ENCODE measurements at places on chromosomes 4 and X. TPM values are rescaled to one million over a fixed set of nuclear protein-coding genes. Genes with fewer than 3 reads are reported as not detected.

KCNE5 gene
- total RNA-seq = 10.8 TPM

ESX1 gene
- not detected for total RNA-seq

AKAP14 gene
- total RNA-seq = not detected

DDX53 gene
- total RNA-seq = not detected

VSIG1 gene
- 85.3 TPM for total RNA-seq

DNA sequence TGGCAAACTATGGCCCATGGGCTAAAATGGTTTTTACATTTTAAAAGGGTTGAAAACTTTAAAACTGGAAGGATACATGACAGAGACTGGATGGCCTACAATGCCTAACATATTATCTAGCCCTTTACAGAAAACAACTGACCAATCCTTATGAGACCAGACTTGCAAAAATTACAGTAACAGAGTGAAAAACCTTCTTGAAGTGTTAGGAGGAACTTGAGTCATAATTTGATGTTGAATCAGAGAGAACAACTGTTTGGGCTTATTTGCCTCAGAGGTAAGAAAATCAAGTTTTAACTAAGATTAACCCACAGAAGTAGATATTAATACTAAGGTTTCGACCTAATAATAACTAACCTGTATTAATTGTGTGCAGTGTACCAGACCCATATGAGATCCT lies 12.4 kb upstream of the NAP1L5 start:
- DNase-seq = no peak

DNA sequence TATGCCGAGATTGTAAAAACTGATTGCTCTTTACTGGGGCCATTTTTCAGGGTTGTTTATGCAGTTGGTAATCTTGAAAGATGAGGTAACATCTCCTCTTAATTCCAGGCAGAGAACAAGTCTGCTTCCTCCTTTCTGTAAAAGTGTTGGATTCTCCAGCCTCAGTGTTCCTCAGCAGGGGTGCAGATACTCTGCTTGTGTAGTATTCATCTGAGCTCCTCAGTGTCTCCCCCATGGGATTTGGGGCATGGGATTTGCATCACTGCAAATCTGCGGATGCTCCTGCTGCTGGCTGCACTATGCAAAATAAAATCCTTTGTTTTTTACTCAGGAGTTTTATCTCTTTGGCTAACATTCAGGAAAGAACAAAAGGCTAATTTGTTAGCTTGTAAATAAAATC lies 104.9 kb upstream of the ATP8A1 start:
- no peak for DNase-seq

DNA sequence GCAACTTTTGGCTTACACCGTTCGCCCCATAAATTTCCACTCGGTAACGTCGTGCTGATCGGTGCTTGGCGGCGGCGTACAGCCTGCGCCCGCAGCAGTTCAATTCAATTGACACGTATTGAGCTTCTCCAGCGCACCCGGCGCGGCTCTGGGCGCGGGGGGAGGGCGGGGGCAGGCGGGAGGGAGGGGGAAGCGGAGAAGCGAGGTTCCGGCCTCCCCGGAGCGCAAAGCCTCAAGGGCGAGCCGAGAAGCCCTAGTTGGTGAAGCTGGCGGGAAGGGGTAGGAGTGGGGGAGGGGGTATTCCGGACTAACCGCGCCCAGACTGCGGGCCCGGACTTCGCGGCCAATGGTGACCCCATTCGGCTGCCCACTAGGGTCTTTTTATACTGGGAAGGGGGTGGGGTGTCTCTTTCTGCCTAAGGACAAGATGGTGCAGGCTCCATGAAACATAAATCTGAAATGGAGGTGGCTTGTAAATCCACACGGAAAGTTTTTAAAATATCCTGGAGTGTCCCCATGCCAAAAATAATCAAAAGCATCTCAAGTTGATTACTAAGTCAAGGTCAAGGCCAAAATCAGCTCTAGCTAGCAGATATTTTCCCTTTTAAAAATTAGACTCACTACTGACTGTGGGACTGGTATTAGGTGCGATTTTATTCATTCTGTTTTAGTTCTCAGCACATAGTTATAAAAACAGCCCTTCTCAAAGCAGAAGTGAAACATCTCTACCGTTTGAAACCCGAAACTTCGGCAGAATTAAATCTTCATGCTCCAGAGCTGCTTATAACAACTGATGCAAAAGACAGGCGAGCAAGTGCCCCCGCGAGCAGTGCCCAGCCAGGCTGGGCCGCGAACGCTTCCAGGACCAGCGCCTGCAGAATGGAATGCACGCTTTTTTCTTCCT lies 1.5 kb upstream of the BCOR start:
- DNase-seq = no peak

DNA sequence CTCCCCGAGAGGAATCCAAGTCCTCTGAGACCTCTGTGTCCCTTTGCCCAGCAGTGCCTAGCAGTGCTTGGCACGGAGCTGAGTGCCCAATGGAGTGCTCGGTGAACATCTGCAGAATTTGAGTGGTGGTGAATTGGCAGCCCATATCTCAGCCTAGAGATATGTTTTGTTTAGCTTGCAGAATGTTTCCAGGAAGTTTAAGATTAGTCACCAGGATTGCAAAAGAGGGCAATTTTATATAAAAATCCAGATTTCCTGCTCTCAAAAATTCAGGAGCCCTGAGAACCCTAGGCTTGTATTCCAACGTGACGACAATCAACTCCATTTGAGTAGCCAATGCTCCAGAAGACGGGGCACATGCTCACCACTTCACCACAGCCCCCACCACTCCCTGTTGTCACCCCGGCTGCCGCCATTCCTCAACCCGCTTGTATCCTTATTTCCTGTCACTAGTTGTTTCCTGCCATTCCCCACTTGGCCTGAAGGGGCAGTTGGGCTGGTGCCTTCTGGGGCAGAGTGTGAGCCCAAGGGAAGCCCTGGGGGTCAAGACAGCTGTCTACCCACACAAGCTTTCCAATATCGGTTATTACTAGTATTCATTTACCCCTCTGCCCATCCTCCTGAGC lies 116.9 kb downstream of the EFNB1 start:
- peak; percentile 8 for DNase-seq

DNA sequence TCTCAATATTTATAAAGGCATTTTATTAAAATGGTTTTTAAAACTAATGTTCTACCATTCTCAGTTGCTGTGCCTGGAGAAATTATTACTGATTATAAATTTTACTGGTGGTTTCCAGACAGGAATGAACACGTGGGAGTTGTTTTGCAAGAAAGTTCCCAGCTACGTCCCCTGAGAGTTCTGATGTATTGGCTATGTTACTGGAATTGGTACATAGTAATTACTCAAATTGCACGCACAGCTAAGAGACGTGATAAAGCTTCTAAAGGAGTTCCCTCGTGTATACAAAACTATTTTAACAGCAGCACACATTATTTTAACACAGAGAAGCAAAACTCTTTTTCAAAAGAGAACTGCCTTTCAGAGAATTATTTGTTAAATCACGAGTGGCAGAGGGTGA lies 292.2 kb downstream of the NLGN4X start:
- no peak for DNase-seq

DNA sequence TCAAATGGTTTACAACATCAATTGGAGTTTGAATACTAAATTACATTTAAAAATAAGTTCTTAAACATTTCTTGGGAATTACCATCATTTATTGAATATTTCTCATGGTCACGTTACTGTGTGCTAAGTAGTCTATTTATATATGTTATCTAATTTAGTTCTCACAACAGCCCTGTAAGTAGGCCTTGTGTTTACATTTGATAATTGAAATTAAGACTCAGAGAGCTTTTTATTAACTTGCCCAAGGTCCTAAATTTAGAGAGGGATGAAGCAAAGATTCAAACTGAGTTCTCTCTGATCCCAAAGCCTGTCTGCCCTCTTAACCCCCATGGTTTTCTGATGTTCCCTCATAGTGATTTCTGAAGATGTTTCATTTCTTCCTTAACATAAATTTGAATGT lies 103.7 kb downstream of the CEP135 start:
- no peak for DNase-seq

- DNase-seq = no peak
These were observed 509.1 kb upstream of the FAT1 start for GRCh38 chr4:187232796-187233195.

- no peak for DNase-seq
These were observed 575.3 kb downstream of the TRIML1 start for GRCh38 chr4:188714501-188714900.

GRCh38 chrX:15497865-15498264 lies 2.7 kb upstream of the BMX start:
- DNase-seq = peak; percentile 51

DNA sequence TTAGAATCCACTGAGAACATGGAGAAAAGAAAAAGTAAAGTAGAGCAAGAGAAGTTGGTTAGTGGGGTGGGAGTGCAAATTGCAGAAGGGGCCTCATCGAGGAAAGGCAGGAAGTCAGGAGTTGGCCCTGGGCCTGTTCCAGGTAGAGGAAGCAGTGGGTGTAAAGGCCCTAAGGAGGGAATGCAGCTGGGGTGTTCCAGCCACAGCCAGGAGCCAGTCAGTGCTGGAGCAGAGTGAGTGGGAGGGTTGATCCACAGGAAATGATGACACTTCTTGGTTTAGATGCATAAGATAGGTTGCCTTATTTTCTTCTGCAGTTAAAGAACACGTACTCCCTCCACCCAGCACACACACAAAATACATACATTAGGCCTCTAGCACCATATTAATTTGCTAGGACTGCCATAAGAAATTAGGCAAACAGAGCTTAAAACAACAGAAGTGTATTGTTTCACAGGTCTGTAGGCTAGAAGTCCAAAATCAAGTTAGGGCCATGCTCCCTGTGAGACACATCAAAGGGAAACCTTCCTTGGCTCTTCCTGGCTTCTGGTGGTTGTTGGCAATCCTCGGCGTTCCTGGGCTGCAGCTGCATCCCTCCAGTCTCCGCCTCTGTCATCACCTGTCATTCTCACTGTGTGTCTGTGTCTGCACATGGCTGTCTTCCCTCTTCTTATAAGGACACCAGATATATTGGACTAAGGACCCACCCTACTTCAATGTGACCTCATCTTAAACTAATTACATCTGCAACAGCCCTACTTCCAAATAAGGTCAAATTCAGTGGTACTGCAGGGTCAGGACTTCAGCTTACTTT lies 205.9 kb downstream of the AASDH start:
- no peak for DNase-seq

Measured in progenitor cell of endocrine pancreas (in vitro differentiated cells).